HuH-7 (cell line): ENCODE measurements at places on chromosomes 5 and 9.

DNA sequence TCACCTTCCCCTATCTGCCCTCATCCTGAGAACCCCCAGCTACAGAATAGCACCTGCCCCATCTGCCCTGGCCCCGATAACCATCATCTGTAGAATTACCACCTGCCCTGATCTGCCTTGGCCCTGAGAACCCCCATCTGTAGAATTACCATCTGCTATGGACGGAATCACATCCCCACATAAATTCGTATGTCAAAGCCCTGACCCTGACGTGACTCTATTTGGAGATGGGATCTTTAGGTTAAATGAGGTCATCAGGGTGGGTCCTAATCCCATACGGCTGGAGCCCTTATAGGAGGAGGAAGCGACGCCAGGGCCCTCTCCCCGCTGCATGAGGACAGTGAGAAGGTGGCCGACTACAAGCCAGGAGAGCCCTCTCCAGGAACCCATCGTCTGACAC, 32.6 kb downstream of the SARDH start:
- DNase-seq = no peak

- DNase-seq = no peak
These were observed 56.1 kb downstream of the GAPVD1 start for GRCh38 chr9:125317704-125318103.

GRCh38 chr9:77839459-77840140, 191.5 kb upstream of the GNA14 start:
- DNase-seq = no peak

DNA sequence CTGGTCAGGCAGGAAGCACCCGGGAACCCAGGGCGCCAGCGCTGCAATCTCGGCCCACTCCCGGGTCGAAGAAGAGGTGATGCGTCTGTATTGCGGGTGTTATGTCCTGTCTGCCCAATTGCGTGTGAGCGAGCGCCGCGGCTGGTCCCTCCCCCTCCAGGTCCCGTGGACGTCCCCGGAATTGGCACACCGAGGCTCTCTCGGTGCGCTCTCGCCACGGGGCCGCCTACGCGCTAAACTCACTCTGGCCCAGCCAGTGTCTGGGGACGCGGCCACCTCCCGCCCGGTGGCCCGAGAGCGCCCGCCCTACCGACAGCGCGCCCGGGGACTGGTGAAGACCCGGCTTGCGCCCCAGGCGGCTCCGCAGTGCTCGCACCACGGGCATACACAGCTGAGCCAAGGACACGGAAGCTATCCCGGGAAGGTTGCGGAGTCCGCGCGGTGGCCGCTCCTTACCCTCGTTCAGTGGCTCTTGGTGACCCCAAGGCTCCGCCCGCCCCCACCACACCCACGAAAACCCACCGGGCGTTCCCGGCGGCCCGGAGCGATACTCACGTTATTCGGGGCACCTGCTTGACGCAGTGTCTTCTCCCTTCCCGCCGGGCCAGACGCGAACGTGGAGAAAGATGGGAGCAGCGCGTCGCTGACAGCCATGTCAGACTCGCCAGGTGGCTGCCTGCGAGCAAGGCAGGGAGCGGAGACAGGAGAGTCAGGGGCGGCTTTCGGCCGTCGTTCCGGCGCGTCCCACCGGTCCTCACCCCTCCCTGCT, 1.0 kb downstream of the KLF4 start:
- DNase-seq = no peak

- DNase-seq = no peak
These were observed 59.7 kb upstream of the HMHB1 start for GRCh38 chr5:143752165-143752850.

- no peak for DNase-seq
These were observed 15.8 kb upstream of the NEURL1B start for GRCh38 chr5:172624996-172625964.

GRCh38 chr5:27906481-27906880, 868.1 kb upstream of the CDH9 start:
- DNase-seq = no peak

DNA sequence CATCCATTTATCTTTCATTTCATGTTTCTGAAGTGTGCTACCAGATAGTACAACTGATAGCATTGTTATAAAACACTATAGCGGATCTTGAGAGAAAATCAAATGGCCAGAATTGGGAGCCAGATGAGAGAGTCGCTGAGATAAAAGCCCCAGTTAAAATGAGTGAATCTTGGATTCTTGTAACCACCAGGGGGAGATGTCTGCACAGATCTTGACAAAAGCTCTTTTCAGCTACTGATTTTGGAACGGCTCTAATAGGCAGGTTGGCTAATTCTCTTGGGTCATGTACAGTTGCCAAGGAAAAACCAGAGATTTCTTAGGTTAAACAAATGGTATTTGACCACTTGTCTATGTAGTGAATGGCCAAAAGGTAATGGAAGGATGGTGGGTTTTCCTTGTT, 21.7 kb downstream of the F2RL2 start:
- DNase-seq = peak; percentile 32

DNA sequence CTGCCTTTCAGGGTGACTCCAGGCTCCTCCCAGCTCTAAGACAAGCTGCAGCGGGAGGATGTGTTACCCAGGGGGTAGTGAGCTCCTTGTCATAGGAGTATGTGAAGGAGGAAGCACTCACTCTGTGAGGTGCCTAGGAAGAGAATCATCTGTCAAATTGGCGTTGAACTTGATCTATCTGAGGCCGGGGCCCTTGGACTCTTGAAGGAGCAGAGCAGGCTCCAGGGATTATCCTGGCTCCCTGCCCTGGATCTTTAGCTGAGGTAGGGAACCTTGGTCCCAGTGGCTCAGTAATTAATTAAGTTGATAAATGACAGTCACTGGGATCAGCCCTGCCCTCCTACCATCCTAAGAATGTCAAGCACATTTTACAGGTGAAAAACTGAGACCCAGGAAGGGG, 15.5 kb downstream of the ADGRD2 start:
- DNase-seq = no peak

DNA sequence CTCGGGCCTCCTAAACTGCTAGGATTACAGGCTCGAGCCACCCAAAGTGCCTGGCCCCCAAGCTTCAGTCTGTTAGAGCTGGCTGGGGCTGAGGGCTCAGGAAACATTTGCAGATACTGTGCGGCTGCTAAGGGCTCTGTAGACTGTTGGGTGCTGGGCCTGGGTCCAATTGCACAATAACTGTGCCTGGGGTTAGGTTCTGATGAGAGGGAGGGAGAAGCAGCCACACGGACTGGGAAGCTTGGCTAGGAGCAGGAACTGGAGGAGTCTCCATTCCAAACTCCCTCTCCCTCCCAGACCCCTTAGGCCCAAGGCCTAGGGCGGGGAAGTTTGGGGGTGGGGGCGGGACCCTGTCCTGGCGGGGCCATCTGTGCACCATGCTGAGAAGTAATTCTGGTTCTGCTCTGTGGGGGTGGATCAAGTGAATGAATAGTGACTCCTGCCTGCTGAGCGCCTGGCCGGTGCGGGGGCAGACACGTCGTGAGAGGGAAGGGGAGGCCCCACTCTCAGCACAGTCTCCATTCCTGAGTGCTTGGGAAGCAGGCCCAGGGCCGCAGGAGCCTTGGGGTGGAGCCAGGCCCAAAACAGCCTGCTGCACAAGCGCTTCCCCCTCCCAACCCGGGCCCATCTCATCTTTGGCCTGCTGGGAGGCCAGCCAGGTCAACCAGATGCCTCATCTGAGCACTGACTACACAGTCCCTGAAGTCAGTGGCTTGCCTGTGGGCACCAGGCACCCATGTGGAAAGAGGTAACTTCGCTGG, 1.5 kb downstream of the ASS1 start:
- no peak for DNase-seq

- DNase-seq = no peak
These were observed 14.2 kb downstream of the BARX1 start for GRCh38 chr9:93940951-93941350.

DNA sequence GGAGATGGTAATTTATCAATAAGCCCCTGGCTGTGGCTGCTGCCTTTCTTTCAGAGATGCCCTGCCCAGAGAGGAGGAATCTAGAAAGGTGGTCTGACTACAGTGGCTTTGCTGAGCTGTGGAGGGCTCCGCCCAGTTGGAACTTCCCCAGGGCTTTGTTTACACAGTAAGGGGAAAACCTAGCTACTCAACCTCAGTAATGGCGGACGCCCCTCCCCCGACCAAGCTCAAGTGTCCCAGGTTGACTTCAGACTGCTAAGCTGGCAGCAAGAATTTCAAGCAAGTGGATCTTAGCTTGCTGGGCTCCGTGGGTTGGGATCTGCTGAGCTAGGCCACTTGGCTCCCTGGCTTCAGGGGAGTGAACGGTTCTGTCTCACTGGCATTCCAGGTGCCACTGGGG, 865.4 kb upstream of the ACO1 start:
- no peak for DNase-seq

DNA sequence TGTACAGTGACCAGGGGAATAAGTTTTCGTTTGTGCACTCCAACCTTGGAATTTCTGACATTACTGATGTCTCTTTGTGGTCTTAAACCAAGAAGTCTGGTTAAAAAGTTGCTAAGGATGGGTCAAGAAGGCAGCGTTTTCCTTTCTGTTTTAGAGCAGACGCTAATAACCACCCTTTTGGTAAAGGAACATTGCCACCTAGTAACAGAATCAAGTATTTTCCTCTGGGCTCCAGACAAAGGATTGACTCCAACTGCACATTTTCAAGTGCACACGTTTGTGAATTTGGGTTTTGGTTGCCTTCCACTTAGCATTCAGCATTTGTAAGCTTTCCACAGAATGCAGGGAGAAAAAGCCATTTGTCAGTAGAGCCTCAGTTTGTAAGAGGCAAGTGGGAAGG, 22.2 kb upstream of the CEP78 start:
- DNase-seq = peak; percentile 40

DNA sequence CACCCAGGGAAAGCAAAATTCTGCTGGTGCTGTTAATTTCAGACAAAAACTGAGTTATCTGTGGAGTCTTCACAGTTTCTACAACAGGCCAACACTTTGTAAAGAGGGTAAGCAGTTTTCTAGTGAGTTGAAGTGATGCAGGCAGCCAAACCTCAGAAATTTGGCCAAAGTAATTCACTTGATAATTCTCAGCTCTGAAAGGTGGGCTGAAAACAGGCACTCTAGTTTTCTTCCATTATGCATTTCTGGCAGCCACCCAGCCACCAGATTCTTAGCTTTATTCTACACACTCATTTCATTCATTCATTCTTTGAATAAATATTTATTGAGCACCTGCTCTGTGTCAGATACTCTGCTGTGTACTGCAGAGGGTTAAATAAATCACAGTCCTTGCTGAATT, 184.2 kb downstream of the RAB3C start:
- no peak for DNase-seq
